ENCODE measurements at places on chromosomes 12 and 14.

- no peak overlapping the region for H3K4me3 ChIP-seq
- H3K27ac ChIP-seq = no peak overlapping the region
- DNase-seq = no peak
- H3K27me3 ChIP-seq = no peaks in the 10 kb centered on the region
- peaks cover 6% of the 10 kb centered on the region for H3K4me1 ChIP-seq
Observed at GRCh38 chr12:105032703-105033357, 46.7 kb downstream of the NOPCHAP1 start.

DNA sequence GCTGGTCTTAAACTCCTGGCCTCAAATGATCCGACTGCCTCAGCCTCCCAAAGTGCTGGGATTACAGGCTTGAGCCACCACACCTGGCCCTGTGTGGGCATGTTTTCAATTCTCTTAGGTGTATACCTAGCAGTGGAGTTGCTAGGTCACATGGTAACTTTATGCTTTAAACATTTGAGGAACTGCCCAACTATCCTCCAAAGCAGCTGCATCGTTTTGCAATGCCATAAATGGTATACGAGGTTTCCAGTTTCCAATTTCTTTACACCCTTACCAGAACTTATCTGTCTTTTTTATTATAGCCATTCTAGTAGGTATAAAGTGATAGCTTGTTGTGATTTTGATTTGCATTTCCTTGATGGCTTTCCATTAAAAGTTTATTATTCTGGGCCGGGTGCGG, 25.1 kb downstream of the RBMS2 start:
- no peaks in the 10 kb centered on the region for H3K27me3 ChIP-seq
- no peak overlapping the region for H3K27ac ChIP-seq
- no peak overlapping the region for H3K4me3 ChIP-seq

DNA sequence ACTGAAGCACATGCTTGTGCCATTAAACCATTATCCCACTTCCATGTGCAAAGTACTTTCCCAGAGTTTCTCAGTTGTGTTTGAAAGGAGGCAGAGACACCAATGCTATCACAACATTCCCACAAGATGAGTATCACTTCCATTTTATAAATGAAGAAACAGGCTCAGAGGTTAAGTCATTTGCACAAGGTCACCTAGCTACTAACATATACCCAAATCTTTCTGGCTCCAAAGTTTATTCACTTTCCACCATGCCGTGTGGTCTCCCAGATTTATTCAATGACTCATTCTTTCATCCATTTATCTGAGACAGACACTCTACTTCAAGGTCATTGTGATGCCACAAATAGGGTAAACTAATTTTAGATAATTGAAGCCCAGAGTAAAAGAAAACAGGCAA, 9.4 kb downstream of the ART4 start:
- H3K36me3 ChIP-seq = no peaks in the 10 kb centered on the region
- DNase-seq = no peak
- H3K27ac ChIP-seq = no peak overlapping the region
- H3K4me1 ChIP-seq = peaks cover 12% of the 10 kb centered on the region
- H3K27me3 ChIP-seq = no peaks in the 10 kb centered on the region

DNA sequence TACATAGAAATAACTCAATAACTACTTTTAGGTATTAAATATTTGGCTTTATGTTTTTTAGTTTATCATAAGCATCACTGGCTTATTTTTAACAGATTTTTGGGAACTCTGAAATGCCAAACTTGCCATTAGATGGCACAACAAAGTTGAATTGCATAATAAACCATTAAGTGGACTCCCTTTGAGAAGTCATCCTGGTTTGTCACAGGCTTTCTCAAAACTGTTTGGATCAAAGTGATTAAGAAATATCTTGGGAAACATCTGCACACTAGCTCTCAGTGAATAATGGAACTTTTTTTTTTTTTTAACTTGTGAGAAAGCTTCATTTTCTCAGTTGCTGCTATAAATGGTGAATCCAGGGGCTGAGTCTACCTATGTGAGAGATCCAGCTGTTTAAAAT, 4.3 kb downstream of the SLC16A7 start:
- no peaks in the 10 kb centered on the region for H3K36me3 ChIP-seq
- H3K4me3 ChIP-seq = peak overlapping the region; percentile 3
- peaks cover 23% of the 10 kb centered on the region for H3K4me1 ChIP-seq
- no peak for DNase-seq
- peaks cover 2% of the 10 kb centered on the region for H3K27me3 ChIP-seq
- no peak overlapping the region for H3K27ac ChIP-seq

DNA sequence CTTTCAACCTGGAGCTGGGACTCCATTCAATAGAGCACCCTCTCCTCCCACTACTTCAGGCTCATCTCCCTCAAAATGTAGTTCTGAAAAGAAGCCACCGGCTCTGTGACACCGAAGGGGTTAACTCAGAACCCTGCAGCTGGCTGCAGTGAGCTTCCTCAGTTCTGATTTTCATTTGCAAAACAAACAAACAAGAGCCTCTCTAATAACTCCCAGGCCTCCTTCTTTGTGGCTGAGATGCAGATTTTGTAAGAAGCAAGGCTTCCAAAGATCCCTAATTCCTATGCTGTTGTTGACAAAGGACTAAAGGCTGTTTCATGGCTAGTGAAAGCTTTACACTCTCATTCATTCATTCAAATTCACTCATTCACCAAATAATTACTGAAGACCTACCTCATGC, 333.4 kb upstream of the TBX3 start:
- no peak overlapping the region for H3K27ac ChIP-seq
- no peak for DNase-seq
- H3K4me3 ChIP-seq = no peak overlapping the region
- peaks cover 24% of the 10 kb centered on the region for H3K4me1 ChIP-seq

- no peak for DNase-seq
- peaks cover 44% of the 10 kb centered on the region for H3K4me1 ChIP-seq
- no peaks in the 10 kb centered on the region for H3K27me3 ChIP-seq
- H3K27ac ChIP-seq = no peak overlapping the region
Observed at GRCh38 chr14:101625336-101626097, 64.2 kb downstream of the DIO3 start.

DNA sequence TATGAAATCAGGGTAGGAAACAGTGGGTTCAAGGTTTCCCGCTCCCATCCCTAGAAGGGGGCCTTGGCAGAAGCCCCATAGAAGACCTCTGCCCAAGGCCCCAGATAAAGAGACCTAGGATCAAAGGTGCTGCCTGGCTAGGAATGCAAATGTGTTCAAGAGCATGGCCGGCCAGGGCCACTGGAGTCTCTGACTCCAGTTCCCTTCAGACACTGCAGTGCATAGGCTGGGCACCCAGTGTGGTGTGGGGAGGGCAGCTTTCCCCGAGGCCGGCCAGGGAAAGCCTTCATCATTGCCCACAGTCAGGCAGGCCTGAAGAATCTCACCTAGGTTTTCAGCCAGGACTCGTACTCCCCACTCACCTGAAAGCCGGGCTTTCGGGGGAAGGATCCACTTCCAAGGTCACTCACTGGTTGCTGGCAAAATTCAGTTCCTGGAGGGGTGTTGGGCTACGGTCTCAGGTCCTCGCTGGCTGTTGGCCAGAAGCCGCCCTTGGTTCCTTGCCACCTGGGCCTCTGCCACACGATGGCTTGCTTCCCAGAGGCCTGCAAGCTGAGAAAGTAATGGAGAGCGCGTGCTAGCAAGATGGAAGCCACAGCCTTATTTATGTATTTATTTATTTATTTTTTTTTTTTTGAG, 9.7 kb upstream of the PEBP1 start:
- no peaks in the 10 kb centered on the region for H3K36me3 ChIP-seq
- no peak overlapping the region for H3K4me3 ChIP-seq
- H3K27ac ChIP-seq = peak overlapping the region; percentile 86

Data from neural crest cell (in vitro differentiated cells).